ENCODE measurements at places on chromosomes 11 and 22.
A peak's percentile ranks its signal among the peaks of the same experiment; 100 is the strongest.

DNA sequence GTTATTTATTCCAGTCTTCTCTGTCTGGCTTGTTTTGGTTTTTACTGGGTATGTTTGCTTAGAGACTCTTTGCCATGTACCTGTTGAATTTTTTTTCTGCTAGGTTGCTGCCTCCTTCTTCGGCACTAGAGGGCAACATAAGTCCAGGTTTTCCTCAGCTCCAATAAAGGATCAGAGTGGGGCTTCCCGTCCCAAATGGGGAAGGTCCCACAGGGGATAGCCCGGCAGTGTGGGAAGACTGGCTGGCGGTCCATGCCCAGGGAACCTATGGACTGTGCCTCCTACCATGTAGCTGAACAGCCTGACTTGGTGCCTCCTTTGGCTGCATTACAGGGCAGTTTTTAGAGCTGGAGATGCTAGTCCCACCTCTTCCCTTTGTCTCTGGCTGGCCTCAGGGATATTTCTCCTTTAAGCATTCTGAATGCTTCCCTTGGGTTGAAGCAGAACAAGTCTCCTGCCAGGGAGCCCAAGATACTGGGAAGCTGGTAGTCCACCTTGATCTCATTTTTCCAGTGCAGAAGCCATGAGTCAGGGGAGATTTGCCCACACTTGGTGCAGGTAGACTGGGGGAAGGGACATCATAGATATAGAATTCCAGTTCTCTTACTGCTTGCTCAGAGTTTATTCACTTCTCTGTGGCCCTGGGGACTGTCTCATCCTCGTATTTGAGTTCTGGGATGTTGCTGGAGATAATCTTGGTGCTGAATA, 60.2 kb downstream of the BRD1 start:
- peak; percentile 42 for DNase-seq

DNA sequence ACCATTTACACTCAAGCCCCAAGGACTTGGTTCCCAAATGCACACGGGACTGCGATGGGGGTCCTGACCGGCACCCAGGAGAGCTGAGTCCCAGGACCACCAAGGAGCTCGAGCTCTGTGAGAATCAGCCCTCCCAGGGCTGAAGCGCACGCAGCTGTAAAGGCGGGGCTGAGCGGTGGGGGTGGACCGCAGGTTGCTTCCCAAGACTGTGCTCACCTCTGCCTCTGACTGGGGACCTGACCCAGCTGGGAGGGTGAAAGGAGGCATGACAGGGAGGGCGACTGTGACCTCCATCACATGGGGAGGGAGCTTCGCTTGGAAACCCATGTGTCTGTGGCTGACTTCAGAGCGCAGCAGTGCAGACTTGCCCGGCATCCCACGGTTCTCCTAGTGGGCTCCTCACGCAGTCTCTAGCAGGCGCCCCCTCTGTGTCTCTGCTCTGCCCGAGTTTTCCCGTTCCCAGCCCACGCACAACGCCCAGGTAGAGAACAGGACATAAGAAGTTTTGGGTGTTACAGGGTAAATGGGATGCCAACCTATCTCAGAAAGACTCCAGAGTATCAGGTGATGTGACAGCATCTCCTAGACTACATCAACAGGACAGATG, 15.4 kb upstream of the NAP1L4 start:
- no peak for DNase-seq

GRCh38 chr11:36460220-36460619, 49.9 kb downstream of the TRAF6 start:
- no peak for DNase-seq

GRCh38 chr11:28072321-28072720, 35.6 kb downstream of the KIF18A start:
- no peak for DNase-seq

GRCh38 chr22:37122598-37123180, 13.2 kb upstream of the TMPRSS6 start:
- DNase-seq, result no peak

DNA sequence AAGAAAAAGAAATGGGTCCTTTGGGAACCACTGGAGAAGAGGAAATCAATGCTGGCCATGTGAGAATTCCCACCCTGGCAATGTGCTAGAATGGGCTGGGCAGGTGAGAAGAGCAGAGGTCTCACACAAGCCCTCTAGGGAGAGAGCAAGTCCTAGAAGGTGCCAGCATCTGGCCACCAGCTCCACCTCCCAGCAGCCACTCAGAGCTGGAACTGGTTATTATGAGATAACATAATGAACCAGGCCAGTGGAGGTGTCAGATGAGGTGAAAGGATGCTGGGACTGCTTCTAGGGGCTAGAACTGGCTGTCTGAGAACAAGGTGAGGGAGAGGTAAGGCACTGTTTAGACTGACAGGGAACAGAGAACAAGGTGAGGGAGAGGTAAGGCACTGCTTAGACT, 29.3 kb downstream of the NEFH start:
- DNase-seq, result no peak

GRCh38 chr22:21761086-21761485, 25.5 kb upstream of the YPEL1 start:
- no peak for DNase-seq

- DNase-seq, result no peak
These were observed 38.5 kb upstream of the NUP50 start for GRCh38 chr22:45125188-45125587.

DNA sequence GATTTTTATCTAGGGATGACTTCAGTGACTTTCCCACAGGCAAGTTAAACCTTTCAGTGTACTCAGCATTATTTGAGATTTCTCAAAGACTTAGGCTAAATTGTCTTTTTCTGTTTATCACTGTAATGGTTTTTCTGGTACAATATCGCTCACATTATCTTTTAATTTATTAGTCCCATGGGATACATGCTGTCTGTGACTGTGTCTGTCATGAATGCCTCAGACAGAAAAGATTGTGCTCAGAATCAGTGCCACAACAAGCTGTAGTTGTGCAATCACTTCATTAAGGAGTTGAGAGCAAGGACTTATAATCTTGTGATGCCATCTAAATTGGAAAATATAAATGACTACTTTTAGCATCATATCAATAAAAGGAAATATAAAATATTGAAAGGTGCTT, 2374.2 kb upstream of the RAG2 start:
- DNase-seq, result no peak

GRCh38 chr11:68584991-68585524, 99.3 kb upstream of the GAL start:
- no peak for DNase-seq

GRCh38 chr11:133790995-133791394, 54.3 kb downstream of the SPATA19 start:
- DNase-seq, result no peak

- DNase-seq, result no peak
These were observed 59.8 kb downstream of the NAV2 start for GRCh38 chr11:19772480-19772879.

DNA sequence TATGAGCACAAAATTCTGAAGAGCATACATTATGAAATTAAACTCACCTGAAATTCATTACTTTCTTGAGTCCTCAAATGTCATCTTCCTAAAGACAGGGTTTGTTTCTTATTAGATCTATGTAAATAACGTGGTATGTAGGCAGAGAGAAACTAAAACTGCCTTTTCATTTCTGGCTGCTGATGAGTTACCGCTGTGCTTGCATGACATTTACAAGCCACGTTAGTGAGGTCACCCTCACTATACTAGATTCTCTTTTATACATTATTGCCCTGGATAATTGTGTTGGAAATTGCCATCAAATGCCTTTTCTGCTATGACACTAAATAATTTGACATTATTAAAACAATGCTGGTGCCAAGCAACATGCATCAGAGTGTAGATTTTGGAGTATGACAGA, 748.3 kb upstream of the ANO3 start:
- DNase-seq, result no peak

DNA sequence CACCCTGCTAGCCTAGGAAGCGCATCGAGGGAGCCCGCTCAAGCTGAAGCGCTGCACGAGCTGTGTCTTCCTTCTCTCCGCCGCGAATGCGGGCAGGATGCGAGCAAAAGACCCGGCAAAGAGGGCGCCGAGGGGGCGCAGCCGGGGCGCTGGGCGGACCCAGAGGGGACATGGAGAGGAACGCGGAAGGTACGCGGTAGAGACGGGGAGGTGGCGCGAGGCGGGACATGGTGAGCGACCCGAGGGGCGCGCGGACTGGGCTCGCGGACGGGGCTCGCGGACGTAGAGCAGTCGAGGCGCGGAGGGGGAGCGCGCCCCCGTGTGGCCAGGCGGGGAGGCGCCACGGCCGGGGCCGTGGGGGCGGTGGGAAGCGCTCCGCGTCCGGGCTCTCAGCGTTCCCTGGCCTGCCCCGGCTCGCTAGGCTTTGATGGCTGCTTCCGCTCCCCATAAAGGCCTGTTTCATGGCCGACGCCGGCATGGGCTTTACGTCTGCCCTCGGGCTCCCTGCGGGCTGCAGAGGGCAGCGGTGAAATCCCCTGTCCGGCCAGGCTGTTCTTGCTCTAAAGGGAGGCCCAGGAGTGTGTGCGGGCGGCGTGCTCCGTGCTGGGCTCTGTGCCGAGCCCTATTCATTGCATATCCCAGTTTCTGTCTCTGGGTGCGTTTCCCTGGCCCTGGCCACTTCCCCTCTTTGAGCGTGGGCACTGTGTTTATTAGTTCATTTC, 31.2 kb upstream of the TRIM29 start:
- DNase-seq, result no peak

GRCh38 chr22:40436505-40437431, 66.4 kb downstream of the SGSM3 start:
- no peak for DNase-seq

- no peak for DNase-seq
These were observed 12.1 kb downstream of the SLC15A3 start for GRCh38 chr11:60939855-60940254.

GRCh38 chr22:26785932-26786331, 128.5 kb downstream of the MIAT start:
- no peak for DNase-seq

- no peak for DNase-seq
These were observed 84.4 kb upstream of the SEPTIN5 start for GRCh38 chr22:19629720-19630419.

- DNase-seq, result no peak
These were observed 13.9 kb downstream of the TMEM184B start for GRCh38 chr22:38258895-38259294.

- DNase-seq, result no peak
These were observed 8.2 kb upstream of the ENDOD1 start for GRCh38 chr11:95081412-95081811.

DNA sequence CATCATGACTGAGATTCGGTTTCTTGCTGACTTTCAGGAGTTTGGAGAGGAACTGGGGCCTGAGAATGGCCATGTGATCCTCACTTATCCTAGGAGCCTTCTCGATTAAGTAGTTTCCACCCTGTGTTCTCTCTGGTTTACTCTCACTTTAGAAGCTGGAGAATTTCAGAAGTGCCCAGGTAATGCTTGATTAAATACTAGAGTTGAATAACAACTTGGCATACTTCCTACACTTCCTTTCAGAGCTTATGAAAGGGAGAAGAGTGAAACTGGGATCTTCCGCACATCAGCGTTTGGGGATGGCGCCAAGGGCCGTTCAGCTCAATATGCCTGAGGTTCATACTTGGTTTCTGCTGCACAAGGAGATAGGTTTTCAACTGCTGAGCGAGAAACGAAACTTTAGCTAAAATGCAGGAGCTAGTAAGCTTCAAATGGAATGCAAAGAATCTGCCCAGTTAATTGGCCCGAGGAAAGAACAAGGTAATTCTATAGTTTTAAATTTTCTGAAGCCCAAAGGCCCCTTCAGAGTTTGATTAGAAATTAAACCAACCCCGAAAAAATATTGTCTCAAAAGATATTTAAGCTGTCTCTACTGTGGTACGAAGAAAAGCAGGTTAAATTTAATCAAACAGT, 823 bp upstream of the MUC15 start:
- DNase-seq, result no peak

DNA sequence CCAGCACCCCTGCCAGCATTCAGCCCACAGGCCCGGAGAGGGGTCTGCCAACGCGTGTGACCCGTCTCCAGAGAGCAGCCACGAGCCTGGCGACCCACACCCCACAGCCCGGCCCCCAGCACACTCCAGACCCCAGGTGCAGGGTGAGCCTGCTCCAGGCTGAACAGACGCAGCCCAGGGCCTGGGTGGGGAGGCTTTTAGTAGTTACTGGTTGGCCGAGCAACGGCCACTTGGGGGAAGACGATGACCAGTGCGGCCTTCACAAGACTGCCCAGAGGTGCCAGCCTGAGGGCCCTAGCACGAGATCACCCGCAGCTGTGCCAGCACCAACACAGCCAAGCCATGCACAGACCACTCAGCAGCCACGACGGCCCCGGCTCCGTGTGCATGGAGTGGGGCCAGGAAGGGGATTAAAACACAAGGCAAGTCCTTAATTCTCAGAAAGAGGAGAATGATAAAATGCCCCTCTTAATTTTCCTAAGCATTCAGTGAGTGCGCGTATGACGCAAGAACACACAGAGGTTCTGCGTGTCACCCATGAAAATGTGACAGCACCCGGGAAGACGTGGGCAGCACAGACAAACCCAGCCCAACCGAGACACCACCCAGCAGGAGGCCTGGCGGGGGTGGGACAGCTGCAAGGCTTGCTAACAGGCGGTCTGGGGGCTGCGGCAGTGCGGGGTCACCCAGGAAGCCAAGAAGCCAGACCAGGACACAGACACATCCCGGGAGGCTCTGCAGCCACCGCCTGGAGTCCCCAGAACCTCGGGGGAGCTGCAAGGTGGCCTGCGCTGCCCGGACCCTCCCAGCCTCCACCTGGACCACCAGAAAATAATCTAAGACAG, 47.6 kb downstream of the BRD1 start:
- no peak for DNase-seq

DNA sequence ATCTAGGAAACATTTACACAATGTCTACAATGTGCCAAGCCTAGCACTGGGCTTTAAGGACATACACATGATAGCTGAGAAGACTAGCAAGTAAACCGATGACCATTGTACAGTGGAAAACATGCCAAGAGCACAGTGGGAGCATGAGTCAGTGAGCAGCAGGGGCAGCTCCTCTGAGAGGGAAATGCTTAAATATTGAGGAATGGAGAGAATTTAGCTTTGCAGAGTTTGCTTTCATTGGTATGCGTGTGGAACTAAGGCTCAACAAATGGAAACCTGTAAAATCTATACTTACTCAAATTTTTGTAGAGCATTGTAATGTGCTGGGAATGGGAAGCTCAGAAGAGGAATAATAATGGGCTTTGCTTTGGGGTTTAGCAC, 282.3 kb downstream of the ST3GAL4 start:
- DNase-seq, result no peak

GRCh38 chr11:66933531-66933930, 24.7 kb downstream of the PC start:
- DNase-seq, result no peak

GRCh38 chr11:124409906-124410305, 11.1 kb upstream of the OR8B3 start:
- no peak for DNase-seq

Measured in SK-N-MC (cell line).